H1 (cell line): ENCODE measurements at places on chromosomes 3 and 15. TPM values are rescaled to one million over a fixed set of nuclear protein-coding genes. Genes with fewer than 3 reads are reported as not detected.

C3orf85 gene
- total RNA-seq = not detected in 2 replicates

TICRR gene
- 34.8 and 37.3 TPM in 2 replicates for total RNA-seq

SAMMSON gene
- total RNA-seq = not detected in 2 replicates

GRCh38 chr3:159045279-159045885 is 243.5 kb downstream of the MFSD1 start:
- no peak overlapping the region for H3K27ac ChIP-seq
- no peaks in the 10 kb centered on the region for H3K4me1 ChIP-seq
- no peak for DNase-seq
- no peaks in the 10 kb centered on the region for H3K36me3 ChIP-seq

PEX5L gene
- total RNA-seq = 4.2 and 4.9 TPM in 2 replicates

DNA sequence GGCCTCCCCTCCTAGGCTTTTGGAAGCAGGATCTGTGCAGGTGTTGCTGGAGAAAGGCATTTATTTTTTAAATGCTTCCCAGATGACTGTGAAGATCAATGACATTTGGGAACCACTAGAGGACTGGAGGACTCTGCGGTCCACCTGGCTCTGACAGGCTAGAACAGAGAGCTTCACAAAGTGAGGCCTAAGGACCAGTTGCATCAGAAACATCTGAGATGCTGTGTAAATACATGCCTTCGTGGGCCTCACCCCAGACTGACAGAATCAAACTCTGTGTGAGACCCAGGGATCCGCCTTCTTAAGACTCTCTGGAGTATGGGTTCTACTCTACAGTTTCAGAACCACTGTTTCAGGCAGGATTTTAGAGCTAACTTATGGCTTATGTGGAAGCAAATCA is 105.0 kb upstream of the ICE2 start:
- no peak for DNase-seq
- no peak overlapping the region for H3K4me3 ChIP-seq
- H3K27me3 ChIP-seq = no peaks in the 10 kb centered on the region
- H3K4me1 ChIP-seq = peaks cover 8% of the 10 kb centered on the region; the same call in 1 of the 2 replicates

- no peaks in the 10 kb centered on the region for H3K27me3 ChIP-seq
- no peaks in the 10 kb centered on the region for H3K36me3 ChIP-seq
- H3K4me1 ChIP-seq = no peaks in the 10 kb centered on the region
Measured at GRCh38 chr15:79261836-79262235, 20.7 kb upstream of the ANKRD34C start.

GRCh38 chr3:137065381-137065780 is 107.6 kb downstream of the IL20RB start:
- H3K4me3 ChIP-seq = no peak overlapping the region
- H3K27ac ChIP-seq = no peak overlapping the region
- DNase-seq = peak; percentile 50
- H3K4me1 ChIP-seq = peaks cover 8% of the 10 kb centered on the region; the same call in 1 of the 2 replicates
- no peaks in the 10 kb centered on the region; the same call in 1 of the 2 replicates for H3K27me3 ChIP-seq

- no peak for DNase-seq
- H3K27me3 ChIP-seq = no peaks in the 10 kb centered on the region
- no peaks in the 10 kb centered on the region for H3K36me3 ChIP-seq
- H3K27ac ChIP-seq = no peak overlapping the region
- no peaks in the 10 kb centered on the region for H3K4me1 ChIP-seq
Measured at GRCh38 chr3:96319166-96319565, 495.2 kb upstream of the EPHA6 start.

DNA sequence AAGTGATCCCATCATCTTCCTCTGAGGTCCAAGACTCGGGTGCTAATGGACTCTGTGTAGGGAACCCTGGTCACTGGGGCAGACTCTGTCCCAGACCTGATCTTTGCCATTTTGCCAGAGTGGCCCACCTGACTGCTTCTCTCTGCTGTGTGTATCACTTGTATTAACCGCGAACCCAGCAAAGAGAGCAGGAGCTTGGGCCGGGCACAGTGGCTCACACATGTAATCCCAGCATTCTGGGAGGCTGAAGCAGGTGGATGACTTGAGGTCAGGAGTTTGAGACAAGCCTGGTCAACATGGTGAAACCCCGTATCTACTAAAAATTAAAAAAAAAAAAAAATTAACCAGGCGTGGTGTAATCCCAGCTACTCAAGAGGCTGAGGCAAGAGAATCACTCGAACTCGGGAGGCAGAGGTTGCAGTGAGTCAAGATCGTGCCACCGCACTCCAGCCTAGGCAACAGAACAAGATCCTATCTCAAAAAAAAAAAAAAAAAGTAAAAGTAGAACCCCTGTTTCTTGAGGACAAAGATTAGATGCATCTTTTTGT is 32.9 kb upstream of the CYP11A1 start:
- H3K4me1 ChIP-seq = peaks cover 8% of the 10 kb centered on the region; the same call in 1 of the 2 replicates
- H3K27me3 ChIP-seq = no peaks in the 10 kb centered on the region
- no peak overlapping the region for H3K4me3 ChIP-seq
- no peak for DNase-seq
- H3K27ac ChIP-seq = no peak overlapping the region

DNA sequence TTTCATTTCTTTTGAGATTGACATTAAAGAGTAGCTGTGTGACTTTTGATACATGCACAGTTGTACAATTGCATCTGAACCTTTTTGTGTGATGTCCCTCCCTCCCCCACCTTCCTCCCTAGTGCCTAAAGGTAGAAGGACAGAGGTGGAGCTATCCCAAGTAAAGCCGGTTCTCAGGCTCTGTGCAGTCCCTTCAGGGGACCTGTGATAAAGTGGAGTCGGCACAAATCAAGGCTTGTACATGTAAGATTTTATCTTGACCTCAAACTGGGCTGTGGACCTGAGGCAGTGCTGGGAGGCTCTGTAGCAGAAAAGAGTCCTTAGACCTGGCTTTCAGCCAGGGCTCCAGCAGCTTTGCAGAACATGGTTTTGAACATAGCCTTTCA is 55.5 kb upstream of the CMTM7 start:
- H3K36me3 ChIP-seq = no peaks in the 10 kb centered on the region
- peaks cover 3% of the 10 kb centered on the region; the same call in 1 of the 2 replicates for H3K4me1 ChIP-seq
- no peaks in the 10 kb centered on the region for H3K27me3 ChIP-seq

DNA sequence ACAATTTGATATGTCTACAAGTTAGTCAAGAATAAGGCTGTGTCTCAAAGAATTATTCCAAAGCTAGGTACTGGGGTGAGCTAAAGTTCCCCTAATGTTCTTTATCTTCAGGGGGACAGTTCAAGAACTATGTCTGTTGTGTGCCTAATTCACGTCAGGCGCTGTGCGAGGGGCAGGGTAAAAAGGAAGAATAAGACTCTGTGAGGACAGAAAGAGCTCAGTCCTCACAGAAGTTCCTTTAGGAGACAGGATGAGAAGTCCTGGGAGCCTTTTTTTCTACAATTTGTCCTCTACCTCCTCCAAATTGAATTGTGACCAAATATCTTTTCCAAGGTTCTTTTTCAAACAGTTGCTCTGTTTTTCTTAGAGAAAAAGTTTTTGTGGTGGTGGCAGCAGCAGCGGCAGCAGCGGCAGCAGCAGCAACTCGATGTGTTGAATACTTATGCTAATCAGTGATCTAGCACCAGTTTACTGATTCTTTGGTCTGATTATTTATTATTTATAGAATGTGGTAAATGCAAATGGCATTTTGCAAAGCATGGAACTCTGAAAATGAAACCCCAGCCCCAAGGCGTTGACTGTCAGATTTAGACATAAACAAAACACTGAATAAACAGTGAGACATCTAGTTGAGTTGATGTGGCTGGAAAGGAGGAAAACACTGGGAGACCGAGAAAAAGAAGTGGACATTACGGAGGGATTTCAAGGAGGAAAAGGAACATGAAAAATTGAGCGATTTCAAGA is 88.6 kb downstream of the GTPBP8 start:
- DNase-seq = no peak
- H3K27ac ChIP-seq = no peak overlapping the region
- H3K36me3 ChIP-seq = no peaks in the 10 kb centered on the region
- no peaks in the 10 kb centered on the region for H3K27me3 ChIP-seq

GRCh38 chr3:158950178-158950901 is 148.5 kb downstream of the MFSD1 start:
- H3K4me3 ChIP-seq = no peak overlapping the region
- H3K27me3 ChIP-seq = no peaks in the 10 kb centered on the region
- H3K4me1 ChIP-seq = 0 out of 2 replicates have a peak, but pooled peaks cover 2% of the 10 kb centered on the region
- H3K27ac ChIP-seq = no peak overlapping the region
- H3K36me3 ChIP-seq = no peaks in the 10 kb centered on the region

GRCh38 chr15:48084759-48085590 is 35.8 kb upstream of the SLC24A5 start:
- H3K4me1 ChIP-seq = no peaks in the 10 kb centered on the region
- DNase-seq = no peak
- H3K27ac ChIP-seq = no peak overlapping the region
- no peaks in the 10 kb centered on the region for H3K36me3 ChIP-seq

DNA sequence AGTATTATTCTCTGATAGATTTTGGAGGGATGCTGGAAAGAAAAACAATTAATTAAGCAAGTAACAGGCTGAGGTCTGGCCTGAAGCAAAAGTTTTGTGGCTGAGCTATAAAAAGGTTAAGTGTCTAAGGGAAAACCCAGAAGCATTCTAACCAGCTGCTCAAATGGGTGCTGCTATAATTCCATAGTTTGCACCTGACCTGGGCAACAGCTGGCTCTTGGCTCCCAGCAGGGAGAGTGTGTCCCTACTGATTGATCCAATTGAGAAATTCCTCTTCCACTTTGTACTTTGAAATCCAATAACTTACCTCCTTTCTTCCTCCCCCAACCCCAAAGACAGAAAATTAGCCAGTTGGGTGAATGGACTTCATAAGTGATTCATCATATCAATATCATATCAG is 27.7 kb upstream of the SMAD3 start:
- DNase-seq = no peak
- H3K27ac ChIP-seq = no peak overlapping the region
- peaks cover 12% of the 10 kb centered on the region for H3K4me1 ChIP-seq
- H3K36me3 ChIP-seq = no peaks in the 10 kb centered on the region

DNA sequence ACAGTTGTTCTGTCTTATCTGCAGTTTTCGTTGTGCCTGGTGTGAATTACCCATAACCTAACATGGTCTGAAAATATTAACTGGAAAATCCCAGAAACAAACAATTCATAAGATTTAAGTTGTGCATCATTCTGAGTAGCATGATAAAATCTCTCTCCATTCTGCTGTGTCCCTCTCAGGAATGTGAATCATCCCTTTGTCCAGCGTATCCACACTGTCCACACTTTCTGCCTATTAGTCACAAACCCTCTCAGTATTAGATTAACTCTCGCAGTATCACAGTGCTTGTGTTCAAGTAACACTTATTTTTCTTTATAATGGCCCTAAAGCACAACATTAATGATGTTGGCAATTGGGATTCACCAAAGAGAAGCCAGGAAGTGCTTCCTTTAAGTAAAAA is 203.2 kb downstream of the CGGBP1 start:
- H3K27ac ChIP-seq = no peak overlapping the region
- no peaks in the 10 kb centered on the region for H3K27me3 ChIP-seq
- no peaks in the 10 kb centered on the region for H3K4me1 ChIP-seq
- no peaks in the 10 kb centered on the region for H3K36me3 ChIP-seq
- H3K4me3 ChIP-seq = no peak overlapping the region

DNA sequence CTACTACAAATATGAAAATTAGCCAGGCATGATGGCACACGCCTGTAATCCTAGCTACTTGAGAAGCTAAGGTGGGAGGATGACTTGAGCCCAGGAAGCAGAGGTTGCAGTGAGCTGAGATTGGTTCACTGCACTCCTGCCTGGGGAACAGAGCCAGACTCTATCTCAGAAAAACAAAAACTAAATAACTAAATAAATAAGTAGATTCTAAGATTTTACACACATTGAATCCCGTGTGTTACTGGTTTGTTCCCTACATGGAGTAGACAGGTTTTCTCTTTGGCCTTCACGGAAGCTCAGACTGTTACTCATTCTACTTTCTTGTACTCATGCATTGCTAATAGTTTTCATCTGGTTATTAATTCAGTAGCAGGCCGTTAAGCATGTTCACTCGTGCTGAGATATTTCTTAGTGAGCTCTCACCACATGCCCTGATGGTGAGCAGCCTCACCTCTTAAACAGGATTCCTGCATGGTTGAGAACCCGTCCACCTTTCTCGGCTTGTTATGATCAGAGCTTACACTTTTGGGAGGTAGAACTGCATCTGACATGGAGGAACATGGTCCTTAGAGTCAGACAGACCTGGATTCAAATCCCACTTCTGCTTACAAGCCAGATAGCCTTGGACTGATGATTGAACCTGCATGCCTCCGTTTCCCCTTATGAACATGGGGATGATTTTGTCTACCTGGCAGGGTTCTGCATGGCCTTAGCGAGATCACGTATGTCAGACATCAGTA is 49.1 kb downstream of the CMTM7 start:
- peak; percentile 32 for DNase-seq
- H3K27me3 ChIP-seq = no peaks in the 10 kb centered on the region
- no peaks in the 10 kb centered on the region for H3K4me1 ChIP-seq
- no peak overlapping the region for H3K4me3 ChIP-seq
- H3K27ac ChIP-seq = no peak overlapping the region

HRG gene
- 0.15 TPM in 1 of 2 replicates, not detected in the other for total RNA-seq

- no peaks in the 10 kb centered on the region for H3K4me1 ChIP-seq
- no peak overlapping the region for H3K27ac ChIP-seq
- no peaks in the 10 kb centered on the region for H3K27me3 ChIP-seq
- H3K36me3 ChIP-seq = no peaks in the 10 kb centered on the region
- no peak for DNase-seq
- no peak overlapping the region for H3K4me3 ChIP-seq
Measured at GRCh38 chr15:88098361-88098760, 158.2 kb downstream of the NTRK3 start.

DNA sequence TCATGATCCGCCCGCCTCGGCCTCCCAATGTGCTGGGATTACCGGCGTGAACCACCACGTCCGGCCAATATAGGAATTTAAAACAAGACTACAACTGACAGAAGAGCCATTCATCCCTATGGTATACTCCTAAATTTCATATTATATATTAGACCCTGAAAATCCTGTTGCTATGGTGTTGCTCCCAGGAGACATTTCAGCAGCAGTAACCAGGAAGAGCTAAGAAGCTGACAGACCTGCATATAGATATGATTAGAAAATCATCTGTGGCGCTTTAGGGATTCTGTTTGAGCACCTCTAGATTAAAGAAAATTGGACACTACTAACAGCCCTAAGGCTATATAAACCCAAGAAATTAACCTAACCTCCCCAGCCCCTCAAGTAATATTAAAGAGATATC is 38.8 kb downstream of the TBL1XR1 start:
- no peak for DNase-seq

CCR3 gene
- total RNA-seq = not detected in 2 replicates

GRCh38 chr3:50936389-50936788 is 261.7 kb downstream of the DOCK3 start:
- no peaks in the 10 kb centered on the region for H3K27me3 ChIP-seq
- no peak overlapping the region for H3K27ac ChIP-seq
- H3K4me1 ChIP-seq = no peaks in the 10 kb centered on the region
- DNase-seq = no peak

- H3K4me3 ChIP-seq = no peak overlapping the region
- no peak for DNase-seq
- no peaks in the 10 kb centered on the region for H3K27me3 ChIP-seq
- peaks cover 3% of the 10 kb centered on the region; the same call in 1 of the 2 replicates for H3K4me1 ChIP-seq
Measured at GRCh38 chr3:71109241-71109976, 474.1 kb downstream of the FOXP1 start.

DNA sequence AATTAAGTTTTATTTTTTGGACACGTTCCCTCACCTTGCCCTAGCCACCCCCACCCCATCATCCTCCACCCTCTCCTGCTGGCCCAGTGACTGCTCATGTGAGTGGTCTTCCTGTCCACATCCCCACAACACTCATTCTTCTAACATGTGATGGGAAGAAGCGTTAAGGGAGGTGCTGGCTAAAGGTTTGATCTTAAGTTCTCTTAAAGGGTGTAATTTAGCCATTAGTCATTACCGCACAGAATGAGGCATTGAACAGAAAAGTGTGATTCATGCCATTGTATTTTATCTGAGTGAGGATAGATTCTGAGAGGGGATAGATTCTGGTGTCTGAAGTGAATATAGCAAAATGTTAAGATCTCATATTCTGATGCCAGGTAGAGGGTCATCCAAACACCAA is 272.9 kb upstream of the TPM1 start:
- H3K4me3 ChIP-seq = no peak overlapping the region
- no peaks in the 10 kb centered on the region for H3K4me1 ChIP-seq
- no peaks in the 10 kb centered on the region; the same call in 1 of the 2 replicates for H3K36me3 ChIP-seq
